ENCODE measurements at places on chromosomes 2 and 18.
A peak's percentile ranks its signal among the peaks of the same experiment; 100 is the strongest.

DNA sequence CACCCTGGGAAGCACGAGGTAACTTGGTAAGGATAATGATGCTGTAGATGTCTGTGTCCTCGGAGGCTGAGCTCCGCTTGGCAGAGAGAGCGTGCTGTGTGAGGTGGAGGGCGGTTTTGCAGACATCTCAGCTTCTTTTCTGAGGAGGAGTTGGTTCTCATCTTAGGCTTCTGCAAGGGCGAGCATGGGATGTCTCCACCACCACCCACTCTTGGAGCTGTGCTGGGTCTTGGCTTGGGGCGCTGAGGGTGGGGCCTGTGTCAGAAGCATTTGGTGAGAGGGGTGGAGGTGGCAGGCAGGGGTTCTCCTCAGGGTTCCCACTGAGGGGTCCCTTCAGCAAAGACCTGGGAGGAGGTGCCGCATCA lies 9.2 kb downstream of the OXER1 start:
- DNase-seq, result no peak

- no peak for DNase-seq
Measured at GRCh38 chr2:109253217-109253616, 124.2 kb downstream of the SH3RF3 start.

- DNase-seq, result no peak
Measured at GRCh38 chr2:23624378-23624777, 239.4 kb downstream of the KLHL29 start.

GRCh38 chr2:137021763-137022162 lies 256.4 kb downstream of the THSD7B start:
- no peak for DNase-seq

GRCh38 chr2:108922141-108922915 lies 66.7 kb downstream of the EDAR start:
- no peak for DNase-seq

GRCh38 chr2:164969909-164970690 lies 14.8 kb upstream of the SLC38A11 start:
- no peak for DNase-seq

DNA sequence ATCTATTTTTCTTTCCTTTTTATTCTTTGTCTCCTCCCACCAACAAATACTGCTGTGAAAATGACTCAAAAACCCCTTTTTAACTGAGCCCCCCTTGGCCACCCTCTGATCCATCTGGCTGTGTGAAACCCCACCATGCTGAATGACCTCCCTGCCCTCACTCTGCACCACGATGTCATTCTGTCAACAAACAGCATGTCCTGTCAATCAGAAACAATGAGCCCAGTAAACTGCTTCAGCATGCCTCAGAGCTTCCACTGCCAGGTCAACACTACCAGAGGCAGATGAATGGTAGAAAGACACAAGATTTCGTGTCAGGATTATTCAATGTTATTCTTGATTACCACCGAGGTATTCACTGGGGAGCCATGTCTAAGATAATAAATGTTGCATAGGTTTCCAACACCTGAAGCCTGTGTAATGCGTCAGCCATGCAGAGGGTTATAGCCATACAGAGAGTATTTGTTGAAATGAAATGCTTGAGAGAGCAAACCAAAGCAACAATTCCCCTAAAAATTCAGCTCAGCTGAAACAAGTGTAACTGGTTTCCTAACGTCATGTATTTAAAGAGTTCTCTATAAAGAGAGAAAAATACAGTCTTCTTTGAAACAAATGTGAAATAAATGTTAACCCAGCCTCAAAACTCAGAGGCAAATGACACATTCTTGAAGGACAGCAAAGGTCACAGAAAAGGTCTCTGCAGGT lies 76.7 kb downstream of the LRP2 start:
- no peak for DNase-seq

- DNase-seq, result no peak
Measured at GRCh38 chr2:119704670-119705120, 25.7 kb downstream of the TMEM177 start.

- DNase-seq, result peak; percentile 25
Measured at GRCh38 chr18:75478996-75479880, 51.7 kb upstream of the SMIM21 start.

- DNase-seq, result no peak
Measured at GRCh38 chr2:220175967-220176366, 548.5 kb downstream of the SLC4A3 start.

- DNase-seq, result no peak
Measured at GRCh38 chr2:120195553-120195952, 27.6 kb downstream of the TMEM185B start.

GRCh38 chr18:3491981-3492555 lies 42.1 kb downstream of the TGIF1 start:
- DNase-seq, result no peak

GRCh38 chr18:45896991-45897390 lies 70.1 kb downstream of the EPG5 start:
- DNase-seq, result no peak

GRCh38 chr2:37847792-37848191 lies 77.3 kb upstream of the RMDN2 start:
- no peak for DNase-seq

GRCh38 chr2:144943293-144943941 lies 423.5 kb upstream of the ZEB2 start:
- no peak for DNase-seq

DNA sequence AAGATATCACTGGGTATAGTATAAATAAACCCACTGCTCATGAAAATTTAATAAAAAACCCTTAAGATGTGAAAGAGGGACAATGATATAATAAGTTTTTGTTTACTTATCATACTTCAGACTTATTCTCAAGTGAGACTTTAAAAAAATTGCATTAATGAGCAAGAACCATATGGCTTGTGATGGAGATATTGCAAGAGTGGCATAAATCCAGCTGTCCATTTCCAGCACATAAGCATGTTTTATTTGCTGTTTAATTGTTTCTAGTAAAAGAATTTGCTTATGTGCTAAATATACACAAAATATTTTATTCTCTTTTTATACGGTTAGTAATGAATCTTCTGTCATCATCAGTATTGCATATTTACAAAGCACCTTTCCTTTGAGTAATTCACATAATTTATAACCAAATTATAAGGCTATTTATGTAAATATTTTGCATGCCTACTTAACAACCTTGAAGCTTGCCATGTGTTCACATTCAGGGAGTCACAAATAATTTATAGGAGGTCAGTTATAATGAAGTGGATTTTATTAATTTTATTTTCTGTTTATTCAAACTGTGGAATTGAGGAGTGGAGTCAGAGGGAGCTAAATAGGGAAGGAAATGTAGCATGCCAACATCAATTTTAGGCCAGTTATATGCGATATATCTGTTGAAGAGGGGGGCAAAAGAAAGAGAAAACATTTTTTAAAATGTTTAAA lies 318.5 kb upstream of the CWC22 start:
- no peak for DNase-seq

GRCh38 chr18:28178720-28179119 lies 1.8 kb upstream of the CDH2 start:
- no peak for DNase-seq

GRCh38 chr2:3429066-3429610 lies 49.6 kb downstream of the TRAPPC12 start:
- DNase-seq, result no peak

DNA sequence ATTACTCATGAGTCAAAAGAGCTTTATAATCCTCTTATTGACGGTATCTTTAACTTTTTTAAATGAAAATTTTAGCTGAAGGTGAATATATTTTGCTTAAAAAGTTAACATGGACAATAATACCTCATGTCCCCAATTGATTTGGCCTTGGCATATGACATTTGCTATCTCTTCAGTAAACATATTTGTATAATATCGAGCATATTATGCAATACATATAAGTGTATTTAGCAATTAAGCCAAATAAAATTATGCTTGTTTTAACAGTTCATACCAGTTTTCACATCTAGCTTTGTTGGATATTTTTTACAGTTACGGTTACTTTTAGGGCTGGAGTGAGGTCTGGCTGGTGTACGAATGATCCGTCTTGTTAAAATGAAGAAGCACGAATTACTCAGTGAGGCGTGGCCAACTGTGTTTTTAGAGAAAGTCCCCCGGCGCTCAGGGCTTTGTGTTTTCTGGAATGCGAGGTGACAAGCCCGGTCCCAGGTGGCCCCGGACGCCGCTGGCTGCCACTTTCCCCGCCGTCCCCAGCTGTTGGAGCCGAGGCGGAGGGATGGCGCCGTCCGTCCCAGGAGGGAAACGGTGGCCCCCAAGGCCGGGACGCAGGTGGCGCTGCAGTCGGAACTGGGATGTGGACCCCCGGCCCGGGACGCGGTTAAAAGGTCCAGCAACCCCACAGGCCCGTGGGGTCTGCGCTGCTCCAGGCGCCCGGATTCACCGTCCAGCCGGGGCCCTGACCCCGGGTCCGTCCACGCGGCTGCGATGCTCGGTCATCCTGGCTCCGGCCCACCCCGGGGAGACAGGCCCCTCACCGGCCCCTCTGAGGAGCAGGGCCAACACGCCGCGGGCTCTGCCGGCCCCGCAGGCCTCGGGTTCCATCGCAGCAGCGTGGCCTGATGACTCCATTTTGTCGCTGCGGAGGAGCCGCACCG lies 41.3 kb downstream of the TMEM18 start:
- no peak for DNase-seq

Measured in NCI-H1436 treated with DMSO at 0.1 percent for 48 hours (cell line).